ENCODE measurements at places on chromosomes 11 and 22.

GRCh38 chr11:132312161-132312560 is 941.7 kb downstream of the NTM start:
- no peak for DNase-seq

DNA sequence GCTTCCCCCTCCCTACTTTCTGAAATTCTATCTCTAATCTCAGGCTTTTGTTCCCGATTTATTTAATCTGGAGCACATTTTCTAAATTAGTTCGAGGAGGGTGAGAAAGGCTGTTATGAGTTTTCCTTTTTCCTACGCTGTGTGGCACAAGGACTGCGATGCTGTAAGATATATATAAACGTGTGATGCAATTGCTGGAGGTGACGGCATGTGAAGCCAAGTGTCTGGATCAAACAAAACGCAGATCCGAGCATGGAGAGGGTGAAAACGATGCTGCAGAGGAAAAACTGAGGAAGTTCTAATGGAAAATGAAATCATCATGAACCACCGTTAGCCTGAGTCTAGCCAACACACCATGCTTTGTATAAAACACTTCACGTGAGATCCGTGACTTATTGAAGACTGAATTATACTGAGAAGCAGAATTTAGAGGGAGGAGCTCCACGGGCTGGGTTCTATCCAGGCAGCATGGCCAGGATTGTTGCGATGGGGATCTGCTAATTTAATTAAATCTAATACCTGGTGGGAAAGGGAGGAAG is 4.4 kb downstream of the PKNOX2 start:
- DNase-seq: no peak

GRCh38 chr11:60918939-60919265 is 4.9 kb downstream of the TMEM109 start:
- no peak for DNase-seq

- no peak for DNase-seq
These were observed 1.5 kb upstream of the SELENOO start for GRCh38 chr22:50199251-50199721.

- no peak for DNase-seq
These were observed 172.5 kb downstream of the CTTN start for GRCh38 chr11:70570693-70571395.

DNA sequence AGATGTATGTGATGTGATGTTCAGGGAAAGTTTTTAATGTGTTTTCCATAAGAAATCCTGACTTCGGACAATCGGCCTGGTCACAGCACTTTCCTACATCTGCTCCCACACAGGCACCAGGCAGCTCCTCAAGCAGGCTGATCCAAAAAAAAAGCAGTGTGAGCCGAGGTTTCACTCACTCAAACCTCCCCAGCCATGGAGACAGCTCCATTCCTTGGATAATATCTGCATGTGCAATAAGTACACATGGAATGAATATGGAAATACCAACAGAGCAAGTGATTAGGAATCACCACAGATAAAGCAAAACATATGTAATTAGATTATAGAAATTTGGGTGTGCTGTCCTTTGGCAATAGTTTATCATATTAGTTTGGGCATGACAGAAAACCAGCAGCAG is 88.8 kb upstream of the API5 start:
- DNase-seq: no peak

All from GM19239 (cell line).